ENCODE measurements at places on chromosomes 5 and 9.

DNA sequence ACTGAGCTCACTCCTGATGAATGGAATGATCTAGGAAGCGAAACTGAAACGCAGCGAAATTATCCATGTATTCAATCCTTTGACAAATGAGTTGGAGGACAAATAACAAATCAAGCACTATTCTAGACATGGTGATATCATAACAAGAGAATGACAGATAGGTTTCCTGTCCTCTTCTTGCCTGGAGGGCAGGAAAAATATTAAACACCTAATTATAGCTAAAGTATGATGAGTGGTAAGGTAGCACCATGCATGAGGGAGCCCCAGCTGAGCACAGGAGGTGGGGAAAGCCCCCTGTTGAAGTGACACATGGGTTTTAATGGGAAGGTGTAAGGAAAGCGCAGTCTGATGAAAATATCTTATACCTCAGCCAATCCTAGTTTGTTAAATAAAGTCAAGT is 225.2 kb downstream of the NPR3 start:
- DNase-seq, result no peak

- no peak for DNase-seq
Observed at GRCh38 chr9:84862810-84863287, 193.3 kb downstream of the NTRK2 start.

DNA sequence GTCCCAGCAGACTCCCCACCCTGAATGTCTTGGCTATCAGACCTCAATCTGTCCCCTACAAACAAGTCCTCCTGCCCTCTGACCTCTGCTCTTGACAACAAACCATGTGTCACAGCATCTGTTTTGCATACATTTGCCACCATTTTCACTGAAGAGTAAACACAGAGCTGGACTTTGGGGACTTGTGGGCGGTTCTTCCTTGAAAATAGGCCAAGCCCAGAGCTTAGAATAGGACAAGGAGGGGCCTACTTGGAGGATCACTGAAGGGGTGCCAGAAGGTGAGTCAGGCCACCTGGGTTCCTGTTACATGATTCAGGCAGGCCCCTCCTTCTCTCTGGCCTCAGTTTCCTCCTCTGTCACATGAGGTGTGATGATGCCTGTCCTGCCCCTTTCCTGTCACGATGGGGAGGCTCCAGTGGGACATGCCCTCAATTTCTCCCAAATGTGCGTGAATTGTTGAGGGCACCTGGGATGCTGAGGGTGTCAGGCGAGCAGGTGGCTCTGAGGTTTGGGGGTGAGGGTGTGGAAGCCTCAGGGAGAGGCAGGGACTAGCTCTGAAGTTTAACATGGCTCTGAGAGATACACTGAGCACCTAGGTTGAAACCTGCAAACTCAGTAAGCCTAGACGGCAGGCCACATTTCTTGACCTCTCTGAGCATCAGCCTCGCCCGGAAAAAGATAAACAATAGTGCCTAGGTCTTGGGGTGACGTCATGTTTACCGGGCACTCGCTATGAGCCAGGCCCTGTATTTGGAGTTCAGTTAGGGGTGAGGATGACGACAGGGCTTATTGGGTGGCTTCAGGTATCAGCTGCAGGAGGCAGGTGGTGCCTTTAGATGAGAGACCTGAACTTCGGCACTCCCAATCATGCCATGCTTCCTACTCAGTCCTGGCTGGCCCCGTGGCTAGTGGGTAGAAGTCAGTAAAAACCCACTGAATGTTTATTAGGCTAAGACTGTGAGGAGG is 107.6 kb upstream of the PITX1 start:
- no peak for DNase-seq

DNA sequence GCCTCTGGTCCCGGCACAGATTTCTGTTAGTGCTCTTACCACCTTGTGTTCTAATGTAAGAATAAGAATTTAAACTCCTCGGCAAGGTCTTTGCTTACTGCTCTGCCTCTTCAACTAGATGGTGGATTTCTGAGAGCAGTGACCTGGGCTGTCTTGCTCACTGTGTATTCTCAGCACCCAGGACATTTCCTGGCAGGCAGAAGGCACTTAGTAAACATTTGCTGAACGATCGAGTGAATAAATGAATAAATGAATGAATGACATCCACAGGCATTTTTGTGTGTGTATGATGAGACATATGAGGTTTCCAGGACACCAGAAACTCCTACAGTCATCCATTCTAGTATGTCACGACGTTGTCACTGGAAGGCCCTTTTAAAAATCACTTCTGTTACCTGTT is 143.2 kb downstream of the BOD1 start:
- DNase-seq, result no peak

GRCh38 chr5:1356873-1357787 is 12.2 kb upstream of the CLPTM1L start:
- no peak for DNase-seq

GRCh38 chr5:74051076-74051475 is 425.1 kb downstream of the ARHGEF28 start:
- DNase-seq, result no peak

All from CD4-positive, alpha-beta T cell treated with Interleukin-15 for 1 hour (primary cell).